ENCODE measurements at places on chromosomes 2 and 18.

DNA sequence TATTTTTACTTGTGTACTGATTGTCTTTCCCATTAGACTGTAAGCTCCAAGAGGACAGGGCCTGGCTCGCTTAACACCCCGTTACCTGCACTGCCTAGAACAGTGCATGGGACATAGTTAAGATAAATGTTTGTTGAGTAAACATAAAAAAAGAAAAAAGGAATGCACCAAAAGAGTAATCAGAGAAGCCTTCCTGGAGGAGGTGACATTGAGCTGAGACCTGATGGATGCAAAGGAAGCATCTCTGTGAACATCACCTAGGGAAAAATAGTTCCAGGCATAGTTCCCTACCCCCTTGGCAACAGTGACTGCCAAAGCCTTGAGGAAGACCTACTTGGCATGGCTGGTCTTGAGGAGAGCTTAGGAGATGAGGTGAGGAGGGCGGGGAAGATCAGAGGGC, 924 bp upstream of the TFCP2L1 start:
- no peak for DNase-seq

GRCh38 chr2:86543335-86543734, 19.9 kb downstream of the CHMP3 start:
- DNase-seq, result no peak

DNA sequence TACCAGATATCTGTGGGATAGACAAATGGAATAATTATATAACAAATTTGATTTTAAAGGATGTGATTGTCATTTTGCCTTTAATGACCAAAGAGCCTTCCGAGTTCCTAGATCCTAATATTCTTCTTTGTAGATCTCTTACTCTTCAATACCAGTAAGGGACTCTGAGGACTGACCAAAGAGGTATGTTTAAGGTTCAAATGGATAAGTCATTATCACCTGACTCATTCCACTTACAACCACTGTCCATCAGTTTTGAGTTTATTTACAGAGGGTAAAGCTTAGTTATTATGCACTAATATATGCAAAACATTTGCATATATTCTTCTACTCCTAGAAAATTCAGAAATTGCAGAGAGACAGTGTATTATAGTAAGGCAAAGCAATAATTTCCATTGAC, 62.7 kb downstream of the CCDC148 start:
- no peak for DNase-seq

GRCh38 chr2:187982668-187983067, 309.0 kb upstream of the GULP1 start:
- no peak for DNase-seq

- DNase-seq, result no peak
Measured at GRCh38 chr2:44839370-44839769, 102.1 kb upstream of the SIX3 start.

- no peak for DNase-seq
Measured at GRCh38 chr2:46971929-46972328, 56.3 kb upstream of the MCFD2 start.

- DNase-seq, result no peak
Measured at GRCh38 chr18:7737550-7737949, 170.4 kb downstream of the PTPRM start.

All from germinal center (tissue), 1 donor.